Iris pigment epithelial cell (primary cell): ENCODE measurements at places on chromosomes 1 and 21.
A peak's percentile ranks its signal among the peaks of the same experiment; 100 is the strongest.

DNA sequence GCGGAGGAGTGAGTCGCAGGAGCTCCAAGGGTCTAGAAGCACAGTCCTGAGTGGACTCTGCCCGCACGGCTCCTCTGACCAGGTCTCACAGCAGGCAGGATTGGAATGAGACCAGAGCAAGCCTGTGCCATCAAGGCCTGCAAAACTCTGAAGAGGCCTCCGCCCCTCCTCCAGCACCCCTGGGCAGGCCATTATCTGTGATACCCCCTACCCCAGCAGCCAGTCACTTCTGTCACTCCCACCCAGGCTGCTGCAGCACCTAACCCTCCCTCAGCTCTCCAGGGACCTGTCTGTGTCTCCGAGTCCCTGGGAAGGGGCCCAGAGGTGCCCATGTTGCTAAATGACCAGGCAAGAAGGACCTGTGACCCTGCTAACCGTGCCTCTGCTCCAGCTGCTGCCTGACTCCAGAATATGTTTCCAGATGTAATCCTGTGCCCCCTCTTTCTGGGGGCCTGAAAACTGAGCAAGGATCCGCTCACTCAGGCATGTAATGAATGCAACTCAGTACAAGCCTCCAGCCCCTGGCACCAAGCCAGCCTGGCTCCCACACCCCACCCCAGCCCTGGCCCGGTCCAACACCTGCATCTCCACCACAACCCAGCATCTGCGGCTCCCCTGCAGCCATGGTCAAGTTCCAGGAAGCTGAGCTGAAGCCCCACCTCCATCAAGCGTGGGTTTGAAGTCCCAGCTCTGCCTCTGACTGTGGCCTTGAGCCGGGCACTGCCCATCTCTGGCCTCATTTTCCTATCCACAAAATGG, 22.1 kb upstream of the COL16A1 start:
- no peak for DNase-seq

DNA sequence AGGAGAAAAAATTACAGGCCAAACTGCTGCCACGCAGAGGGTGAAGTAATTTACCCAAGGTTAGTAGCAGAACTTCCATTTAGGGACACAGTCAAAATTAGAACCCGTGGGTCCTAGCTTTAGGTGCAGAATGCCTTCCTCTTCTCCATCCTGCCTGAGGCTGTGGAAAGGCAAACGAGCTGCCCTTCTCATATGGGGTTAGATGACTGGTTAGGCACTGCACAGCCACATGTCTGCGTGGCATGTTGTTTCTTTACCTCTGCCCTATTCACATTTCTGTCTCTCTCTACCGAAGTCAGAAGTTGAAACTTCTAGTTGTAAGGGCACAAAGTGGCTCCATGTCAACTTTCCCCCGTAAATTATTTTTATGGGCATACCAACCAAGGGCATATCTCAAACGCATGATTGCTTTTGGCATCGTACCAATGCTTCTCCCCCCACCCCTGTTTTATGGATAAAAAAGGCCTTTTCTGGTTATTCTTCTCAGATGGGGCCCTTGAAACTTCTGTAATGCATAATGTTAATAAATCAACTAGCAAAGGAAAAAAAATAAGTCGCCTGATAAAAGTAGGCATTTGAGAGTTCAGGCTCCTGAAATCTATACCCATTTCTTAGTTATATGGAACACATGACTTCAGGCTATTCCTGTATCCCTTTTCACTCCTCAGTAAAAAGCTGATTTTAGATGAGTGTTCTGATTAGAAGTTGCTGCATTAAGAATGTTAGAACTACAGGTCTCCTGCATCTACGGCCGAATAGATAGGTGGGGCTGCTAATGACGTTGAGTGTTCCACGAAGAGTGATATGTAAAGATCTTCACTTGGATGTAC, 139.6 kb upstream of the NRIP1 start:
- no peak for DNase-seq

- DNase-seq, result no peak
Measured at GRCh38 chr1:174408146-174408545, 39.6 kb upstream of the GPR52 start.

- no peak for DNase-seq
Measured at GRCh38 chr1:181603735-181604410, 120.6 kb downstream of the CACNA1E start.

- no peak for DNase-seq
Measured at GRCh38 chr1:16383888-16384287, 16.8 kb downstream of the SZRD1 start.

GRCh38 chr1:52348704-52349300, 17.2 kb downstream of the CC2D1B start:
- DNase-seq, result peak; percentile 49

DNA sequence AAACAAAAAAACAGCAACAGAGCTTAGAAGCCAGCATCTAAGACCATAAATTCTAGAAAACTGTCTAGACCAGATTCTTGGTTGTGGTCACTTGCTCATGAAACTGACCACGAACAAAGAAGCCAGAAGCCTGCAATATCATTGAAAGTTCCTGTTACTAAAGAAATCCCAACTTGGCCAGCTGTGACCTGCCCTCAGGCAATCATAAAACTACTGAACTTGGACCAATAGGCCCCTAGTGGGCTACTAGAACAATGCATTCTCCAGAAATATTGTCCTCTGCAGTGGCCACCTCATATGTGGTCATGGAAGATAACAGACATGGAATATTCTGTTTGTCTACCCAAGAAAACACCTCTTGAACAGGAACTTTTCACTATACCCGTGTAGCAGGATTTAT, 87.7 kb downstream of the SPATA17 start:
- peak; percentile 6 for DNase-seq

DNA sequence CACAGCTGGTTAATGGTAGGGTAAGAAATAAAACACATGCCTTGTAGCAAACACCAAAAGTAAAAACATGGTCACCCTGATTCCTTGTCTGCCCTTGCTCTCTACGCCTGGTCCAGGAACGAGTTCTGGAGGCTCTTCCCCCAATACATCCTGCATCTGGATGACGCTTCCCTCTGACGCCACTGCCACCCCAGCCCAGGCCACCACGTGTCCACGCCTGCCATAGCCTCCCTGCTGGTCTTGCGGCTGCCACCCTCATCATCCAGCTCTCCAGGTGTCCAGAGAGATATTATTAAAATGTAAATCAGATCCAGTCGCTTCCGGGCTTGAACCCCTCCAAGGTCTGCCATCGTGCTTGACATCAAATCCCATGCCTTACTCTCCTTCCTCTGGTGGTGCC, 39.3 kb downstream of the IGSF21 start:
- no peak for DNase-seq

DNA sequence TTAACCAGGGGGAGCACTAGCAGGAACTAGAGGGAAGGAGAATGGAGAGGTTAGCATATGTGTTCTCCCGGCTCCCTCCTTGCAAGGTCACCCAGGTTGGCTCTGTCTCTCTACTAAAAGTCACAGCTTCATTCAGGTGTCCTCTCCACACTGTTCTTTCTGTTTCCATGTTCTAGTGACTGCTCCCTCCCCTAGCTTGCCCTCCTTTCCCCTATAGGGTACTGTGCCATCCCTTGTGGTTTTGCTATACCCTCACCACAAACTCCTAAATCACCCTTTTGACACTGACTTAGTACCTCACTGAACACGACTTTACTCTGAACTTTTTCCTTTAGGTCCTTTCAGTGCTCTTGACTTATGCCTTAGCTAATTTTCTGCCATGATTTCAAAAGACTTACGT, 389.3 kb downstream of the ST6GALNAC3 start:
- DNase-seq, result no peak

GRCh38 chr1:19424651-19425570, 60.4 kb downstream of the CAPZB start:
- DNase-seq, result no peak

DNA sequence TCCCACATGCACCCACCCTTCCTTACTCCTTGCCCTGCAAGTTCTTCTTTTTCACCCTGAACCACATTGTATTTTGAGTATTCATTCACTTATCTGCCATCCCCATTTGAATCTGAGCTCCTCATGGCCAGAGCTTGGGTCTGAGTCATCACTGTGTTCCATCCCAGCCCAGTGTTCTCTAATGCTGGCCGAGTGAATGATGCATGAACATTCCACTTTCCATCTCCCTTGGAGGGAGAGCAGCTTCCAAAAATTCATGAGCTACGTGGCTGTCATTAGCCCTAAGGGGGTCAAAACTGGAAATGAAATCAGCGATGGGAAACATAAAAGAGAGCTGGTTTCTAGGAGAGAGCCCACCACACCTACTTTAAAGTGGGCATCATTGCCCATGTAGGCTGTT, 187.0 kb upstream of the USP24 start:
- peak; percentile 65 for DNase-seq

GRCh38 chr21:44485254-44485793, 30.0 kb downstream of the LRRC3 start:
- DNase-seq, result peak; percentile 46

DNA sequence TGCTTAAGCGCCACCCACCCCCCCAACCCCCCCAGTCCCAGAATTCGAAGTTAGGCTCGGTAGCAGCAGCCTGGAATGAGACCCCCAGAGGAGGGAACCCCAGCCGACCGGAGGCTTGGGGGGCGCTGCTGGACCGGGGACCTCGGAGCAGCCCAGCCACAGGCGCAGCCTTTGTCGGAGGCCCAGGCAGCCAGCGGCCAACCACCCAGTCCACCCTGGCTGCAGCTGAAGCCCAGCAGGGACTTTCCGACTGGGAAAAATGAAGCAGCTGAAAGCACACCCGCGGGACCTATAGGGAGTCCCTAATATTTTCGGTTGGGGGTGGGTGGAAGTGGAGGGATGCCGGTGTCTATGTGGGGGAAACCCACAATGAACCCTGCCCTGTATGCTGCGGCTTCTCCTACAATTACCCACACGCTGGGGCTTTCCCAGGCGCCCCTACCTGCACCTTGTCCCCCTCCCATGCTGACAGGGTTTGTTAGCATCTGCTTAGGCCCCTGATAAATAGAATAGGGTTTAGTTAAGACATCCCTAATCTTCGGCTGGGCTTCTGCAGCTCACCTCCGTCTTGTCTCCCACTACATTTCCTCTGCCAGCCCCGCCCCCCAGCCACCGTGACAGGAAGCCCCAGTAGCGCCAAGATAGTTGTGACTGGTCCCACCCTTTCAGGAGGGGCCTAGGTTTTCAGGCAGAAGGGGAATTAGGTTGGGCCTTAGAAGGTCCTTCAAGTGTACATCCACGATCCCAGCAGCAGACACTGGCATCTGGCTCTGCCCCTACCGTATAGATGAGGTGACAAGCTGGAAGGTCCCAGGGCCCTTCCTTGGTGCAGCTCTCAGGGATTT, 838 bp downstream of the CCDC28B start:
- peak; percentile 72 for DNase-seq

DNA sequence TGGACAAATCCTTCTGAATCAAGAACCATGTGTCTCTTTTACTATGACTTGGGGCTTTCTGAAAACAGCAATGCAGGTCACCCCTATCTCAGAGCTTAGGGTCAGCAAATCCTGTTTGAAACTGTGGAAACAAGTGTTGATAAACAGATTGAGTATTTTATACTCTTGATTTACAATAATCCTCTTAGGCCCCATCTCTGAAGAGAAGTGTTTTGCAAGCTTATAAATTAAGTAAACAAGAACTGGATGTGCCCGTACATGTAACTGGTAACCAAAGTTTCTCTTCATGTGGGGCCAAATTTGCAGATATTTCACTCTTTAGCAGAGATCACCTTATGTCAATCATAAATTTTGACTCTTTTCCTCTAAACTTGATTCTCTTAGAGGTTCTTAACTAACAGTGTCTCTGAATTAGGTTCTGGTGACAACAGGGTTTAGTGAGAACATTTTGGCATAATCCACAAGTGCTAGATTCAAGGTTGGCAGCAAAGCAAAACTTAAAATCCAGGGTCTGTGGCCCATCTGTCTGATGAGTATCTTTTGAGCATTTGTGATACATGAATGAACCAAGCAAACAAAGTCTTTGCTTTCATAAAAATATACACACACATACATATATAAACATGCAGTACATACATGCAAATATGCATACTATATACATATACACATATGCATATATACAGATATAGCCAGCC, 183.0 kb upstream of the HOOK1 start:
- peak; percentile 49 for DNase-seq

GRCh38 chr1:156488566-156489165, 11.9 kb downstream of the MEF2D start:
- no peak for DNase-seq

GRCh38 chr1:206560007-206560716, 52.1 kb downstream of the EIF2D start:
- DNase-seq, result no peak

- no peak for DNase-seq
Measured at GRCh38 chr1:4856396-4856795, 202.0 kb downstream of the AJAP1 start.

- DNase-seq, result peak; percentile 39
Measured at GRCh38 chr1:40477678-40478053, 576 bp downstream of the ZFP69 start.

DNA sequence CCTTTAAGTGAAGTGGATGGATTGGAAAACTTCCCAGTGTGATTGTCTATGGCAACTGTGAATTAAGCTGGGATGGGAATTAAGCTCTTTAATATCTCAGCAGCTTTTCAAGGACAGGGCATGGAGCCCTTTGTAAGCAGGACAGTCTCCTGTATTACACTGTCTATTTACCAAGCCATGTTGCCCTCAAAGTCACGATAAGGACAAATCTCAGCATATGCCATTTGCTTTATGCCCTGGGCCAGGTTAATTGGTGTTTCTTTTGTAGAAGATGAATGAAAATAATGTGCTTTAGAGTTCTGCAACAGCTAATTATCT, 17.6 kb downstream of the UTP25 start:
- DNase-seq, result no peak

DNA sequence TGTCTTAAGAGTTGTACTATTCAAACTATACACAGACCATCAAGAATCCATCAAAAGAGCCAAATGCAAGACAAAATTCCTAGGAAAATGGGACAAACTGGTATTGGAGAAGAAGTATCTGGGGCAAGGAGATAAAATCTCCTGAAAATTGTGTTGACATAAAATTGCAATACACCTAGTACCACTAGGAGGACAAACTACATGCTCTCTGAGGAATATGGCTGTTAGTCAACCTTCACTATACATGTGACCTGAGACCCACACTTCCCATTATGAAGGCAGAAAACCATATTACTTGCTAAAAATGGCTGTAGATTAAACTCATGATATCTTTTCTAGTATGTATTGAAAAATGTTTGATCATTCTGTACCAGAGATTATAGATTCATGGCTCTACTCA, 30.0 kb downstream of the IRF2BP2 start:
- no peak for DNase-seq

GRCh38 chr1:54376430-54377039, 29.7 kb downstream of the SSBP3 start:
- no peak for DNase-seq
